Esophagus (tissue), 2 donors: ENCODE measurements at places on chromosomes 1 and 21. TPM values are rescaled to one million over a fixed set of nuclear protein-coding genes. Genes with fewer than 3 reads are reported as not detected.

Gene ADORA3
- polyA plus RNA-seq = 0.94 TPM

Gene NUF2
- polyA plus RNA-seq = 8.3 TPM

Gene CLCA1
- 0.10 TPM for polyA plus RNA-seq

Gene BMP8B
- 0.36 TPM for polyA plus RNA-seq

Gene OVAAL
- not detected for polyA plus RNA-seq

Gene C1orf21
- polyA plus RNA-seq = 26.8 TPM

Gene MYBPH
- polyA plus RNA-seq = not detected

Gene PRMT6
- polyA plus RNA-seq = 9.0 TPM

Gene GRIK3
- 0.16 TPM for polyA plus RNA-seq

Gene CACNA1S
- polyA plus RNA-seq = not detected

Gene MAGOH
- 117 TPM for polyA plus RNA-seq

Gene S100A14
- 2,532 TPM for polyA plus RNA-seq

Gene ACTL8
- not detected for polyA plus RNA-seq

Gene YY1AP1
- polyA plus RNA-seq = 31.8 TPM

Gene AADACL3
- not detected for polyA plus RNA-seq

Gene SFT2D2
- 7.7 TPM for polyA plus RNA-seq

Gene KIAA1614
- 1.5 TPM for polyA plus RNA-seq

Gene LYSMD1
- polyA plus RNA-seq = 3.8 TPM

Gene TPTE
- not detected for polyA plus RNA-seq

Gene MRAP
- polyA plus RNA-seq = not detected

Gene GPR52
- polyA plus RNA-seq = 0.18 TPM

Gene INKA2
- polyA plus RNA-seq = 3.0 TPM

Gene ST7L
- polyA plus RNA-seq = 8.9 TPM

Gene SHISA4
- 2.3 TPM for polyA plus RNA-seq

Gene TRIM63
- polyA plus RNA-seq = 0.19 TPM

Gene CLCA4
- polyA plus RNA-seq = 306 TPM

Gene MORN1
- 3.0 TPM for polyA plus RNA-seq

Gene NHLH1
- polyA plus RNA-seq = 0.09 TPM

Gene MCOLN3
- 0.41 TPM for polyA plus RNA-seq

Gene RASAL2
- 14.3 TPM for polyA plus RNA-seq

Gene FOXD2
- polyA plus RNA-seq = 0.01 TPM

Gene SERPINC1
- not detected for polyA plus RNA-seq

Gene LRRC8C
- polyA plus RNA-seq = 0.80 TPM

Gene CFHR3
- polyA plus RNA-seq = not detected

Gene OR2T35
- not detected for polyA plus RNA-seq

Gene RGSL1
- not detected for polyA plus RNA-seq

Gene CRABP2
- polyA plus RNA-seq = 1,310 TPM

Gene KLHL21
- 22.3 TPM for polyA plus RNA-seq

Gene CYYR1
- polyA plus RNA-seq = 4.0 TPM

Gene DNASE2B
- not detected for polyA plus RNA-seq

Gene S100A12
- polyA plus RNA-seq = 222 TPM

Gene RPTN
- polyA plus RNA-seq = 1.3 TPM

Gene BTBD19
- polyA plus RNA-seq = 1.3 TPM

Gene OR2M3
- not detected for polyA plus RNA-seq

Gene PLCH2
- polyA plus RNA-seq = 19.2 TPM
